ENCODE measurements at places on chromosomes 2 and 18.

DNA sequence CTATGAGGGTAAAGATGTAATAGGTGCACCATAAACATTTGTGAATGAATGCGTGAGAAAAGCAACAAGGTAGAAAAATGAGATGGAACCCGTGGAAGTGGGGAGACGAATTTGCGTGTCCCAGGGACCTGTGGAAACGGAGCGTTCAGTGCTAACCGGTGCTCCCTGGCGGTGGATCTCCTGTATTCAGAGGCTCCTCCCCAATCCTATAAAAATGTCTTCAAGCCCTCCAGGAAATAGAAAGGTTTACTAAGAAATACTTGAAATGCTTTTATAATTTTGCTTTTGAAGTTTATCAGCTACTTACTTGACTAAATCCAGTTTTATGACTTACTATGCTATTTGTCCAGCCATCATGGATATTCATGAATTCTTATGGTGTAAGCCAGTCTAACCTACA is 62.8 kb upstream of the RBM44 start:
- DNase-seq, result no peak

DNA sequence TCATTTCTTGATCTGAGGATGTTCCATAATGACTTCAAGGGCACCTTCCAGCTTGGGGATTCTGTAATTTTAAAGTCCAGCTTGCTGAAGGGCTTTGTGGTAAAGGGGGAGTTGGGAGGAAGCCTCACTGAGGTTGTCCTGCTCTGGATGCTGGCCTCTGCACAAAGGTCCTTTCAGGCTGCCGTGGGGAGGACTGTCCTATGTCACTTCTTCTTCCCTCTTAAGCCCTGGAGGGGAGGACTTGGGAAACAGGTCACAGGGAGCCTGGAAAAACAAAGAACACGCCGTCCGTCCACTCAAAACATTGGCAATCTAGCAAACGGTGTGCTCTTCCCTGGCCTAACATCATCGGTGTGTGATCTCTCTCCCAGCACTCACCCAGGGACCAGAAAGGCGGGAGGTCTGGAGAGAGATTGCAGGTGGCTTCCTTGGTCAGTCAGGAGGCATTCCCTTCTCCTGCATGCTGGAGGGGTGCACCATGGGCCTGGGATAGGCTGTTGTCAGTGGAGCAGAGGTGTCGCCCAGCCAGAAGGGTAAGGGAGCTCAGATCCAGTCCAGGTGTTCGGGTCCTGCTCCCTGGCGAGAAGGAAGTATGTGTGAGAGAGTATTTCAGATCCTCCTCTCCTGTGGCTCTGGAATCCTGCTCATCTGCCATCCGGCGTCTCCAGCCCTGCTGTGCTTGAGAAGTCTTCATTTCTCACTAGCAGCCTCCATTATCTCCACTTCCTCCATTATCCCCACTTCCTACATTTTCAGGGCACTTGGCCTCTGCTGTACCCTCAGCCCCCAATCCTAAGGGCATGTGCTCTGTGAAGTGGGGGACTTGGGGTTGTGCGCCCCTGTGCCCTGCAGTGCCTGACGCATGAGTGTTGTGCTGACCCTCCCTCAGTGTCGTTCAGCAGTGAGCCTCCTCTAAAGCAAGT is 20.1 kb downstream of the ASAP2 start:
- no peak for DNase-seq

DNA sequence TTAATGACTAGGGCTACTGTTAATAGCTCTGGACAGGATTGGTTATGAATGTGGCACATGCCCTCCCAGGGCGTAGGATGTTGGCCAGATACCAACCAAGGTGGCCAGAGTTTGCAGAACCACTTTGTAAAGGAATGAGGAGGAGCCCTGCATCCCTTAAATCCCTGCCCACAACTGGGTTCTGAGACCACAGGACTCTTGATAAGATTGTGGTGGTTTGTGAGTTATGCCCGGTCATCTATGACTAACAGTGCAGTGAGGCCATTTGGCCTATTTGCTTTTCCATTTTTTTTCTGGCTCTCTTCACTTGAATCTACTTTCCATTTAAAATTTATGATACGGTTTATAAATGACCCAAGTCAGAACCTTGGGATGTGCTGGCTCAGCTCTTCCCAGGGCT is 294.5 kb downstream of the PRKCE start:
- DNase-seq, result no peak

DNA sequence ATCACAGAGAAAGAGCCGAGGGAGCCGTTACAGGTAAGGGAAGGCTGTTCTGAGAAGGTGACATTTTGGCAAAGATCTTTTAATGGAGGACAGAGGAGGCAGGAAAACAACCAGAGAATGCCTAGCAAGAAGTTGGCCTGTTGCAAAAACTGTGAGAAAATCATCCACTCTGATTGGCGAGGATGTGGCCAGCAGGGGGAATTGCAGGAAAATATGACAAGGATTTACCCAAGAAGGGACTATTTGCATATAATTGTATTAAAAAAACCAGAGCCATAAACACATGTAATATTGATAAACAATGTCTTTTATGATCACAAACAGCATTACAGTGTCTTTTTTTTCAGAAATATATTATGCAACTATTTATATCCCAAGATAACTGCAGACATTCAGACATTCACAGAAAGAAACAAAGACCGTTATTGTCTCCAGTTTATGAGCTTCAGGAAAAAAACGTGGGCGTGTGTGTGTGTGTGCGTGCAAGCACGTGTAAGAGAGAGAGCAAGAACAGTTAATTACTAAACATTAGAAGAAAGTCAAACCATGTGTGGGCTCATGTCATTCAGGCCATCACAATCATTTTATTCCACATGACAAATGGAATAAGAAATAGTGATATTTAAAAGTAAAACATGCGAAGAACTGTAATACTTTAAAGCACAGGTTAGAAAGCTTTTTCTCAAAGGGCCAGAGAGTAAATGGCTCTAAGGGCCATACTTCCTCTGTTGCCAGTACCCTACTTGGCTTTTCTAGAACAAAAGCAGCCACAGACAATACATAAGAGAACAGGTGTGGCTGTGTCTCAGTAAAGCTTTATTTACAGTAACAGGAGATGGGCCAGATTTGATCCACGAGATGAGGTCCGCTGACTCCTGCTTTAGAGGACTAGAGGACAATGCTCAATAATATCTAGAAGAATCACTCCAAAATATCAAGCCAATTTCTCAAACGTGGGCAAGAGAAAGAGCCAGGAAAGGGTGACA is 324.1 kb downstream of the DLGAP1 start:
- DNase-seq, result no peak

DNA sequence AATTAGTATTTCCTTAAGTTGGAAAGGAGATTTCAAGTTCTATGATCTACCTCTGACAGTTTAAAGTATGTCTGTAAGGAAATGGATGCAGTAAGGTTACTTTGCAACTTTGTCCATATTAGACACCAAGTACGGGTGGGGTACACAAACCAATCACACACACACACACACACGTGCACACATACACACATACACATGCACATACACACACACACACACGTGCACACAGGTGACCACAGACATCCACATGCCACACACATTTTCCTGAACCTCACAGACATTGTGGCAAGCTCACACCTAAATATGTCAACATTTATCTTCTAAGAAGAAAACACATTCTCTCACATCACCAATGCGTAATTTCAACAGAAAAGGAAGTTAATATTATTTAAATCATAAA is 165.9 kb downstream of the MYT1L start:
- DNase-seq, result no peak

GRCh38 chr2:29295845-29296244 is 180.6 kb downstream of the CLIP4 start:
- no peak for DNase-seq

DNA sequence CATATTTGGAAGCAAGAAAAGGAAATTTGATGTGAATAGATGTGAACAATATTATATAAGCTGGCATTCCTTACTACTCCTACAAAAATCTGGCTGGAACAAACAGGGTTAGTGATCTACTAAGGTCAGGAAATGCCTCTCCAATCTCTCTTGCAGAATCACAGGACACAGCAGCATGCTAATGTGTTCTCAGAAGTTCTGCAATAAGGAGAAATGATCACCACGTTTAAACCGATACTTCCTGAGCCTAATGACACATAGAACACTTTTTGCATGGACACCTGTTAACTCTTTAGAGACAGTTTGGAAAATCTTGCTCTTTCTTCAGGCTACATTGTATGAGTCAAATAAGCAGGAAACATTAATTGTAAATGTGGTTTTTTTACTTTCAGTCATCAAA is 89.6 kb upstream of the MAP3K20 start:
- DNase-seq, result no peak
